ENCODE measurements at places on chromosomes 1 and 21.
A peak's percentile ranks its signal among the peaks of the same experiment; 100 is the strongest.

- DNase-seq: no peak
Observed at GRCh38 chr1:7261490-7261889, 476.2 kb downstream of the CAMTA1 start.

- no peak for DNase-seq
Observed at GRCh38 chr1:151713044-151713443, 3.6 kb downstream of the CELF3 start.

DNA sequence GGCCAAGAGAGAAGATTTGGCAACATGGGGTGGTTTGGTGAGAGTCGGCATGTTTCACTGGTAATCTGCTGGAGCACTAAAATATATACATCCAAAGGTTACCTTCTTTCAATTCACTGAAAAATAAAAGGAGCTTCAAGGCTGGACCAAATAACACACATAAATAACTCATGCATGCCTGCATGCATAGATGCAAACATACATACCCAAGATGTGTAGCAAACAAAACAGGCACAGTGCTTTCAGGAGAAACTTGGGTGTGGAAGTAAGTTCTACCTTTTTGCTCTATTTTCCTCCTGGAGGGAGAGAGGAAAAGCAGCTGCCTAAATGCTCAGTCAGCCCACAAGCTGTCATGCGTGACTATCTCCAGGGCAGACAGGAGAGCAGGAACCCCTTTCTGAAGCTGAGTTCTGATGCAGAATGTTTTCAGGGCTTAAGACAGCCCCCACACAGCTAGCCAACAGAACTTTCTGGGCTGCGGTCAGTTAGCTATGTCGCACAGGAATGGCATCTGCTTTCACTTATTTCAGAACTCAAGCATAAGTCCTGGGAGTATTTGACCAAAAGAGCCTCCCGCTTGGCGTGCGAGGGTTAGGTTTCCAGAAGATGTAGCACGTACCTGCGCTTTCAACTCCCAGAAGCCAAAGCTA is 166.2 kb downstream of the TOMM20 start:
- no peak for DNase-seq

- no peak for DNase-seq
Observed at GRCh38 chr1:170903961-170904360, 31.4 kb upstream of the MROH9 start.

DNA sequence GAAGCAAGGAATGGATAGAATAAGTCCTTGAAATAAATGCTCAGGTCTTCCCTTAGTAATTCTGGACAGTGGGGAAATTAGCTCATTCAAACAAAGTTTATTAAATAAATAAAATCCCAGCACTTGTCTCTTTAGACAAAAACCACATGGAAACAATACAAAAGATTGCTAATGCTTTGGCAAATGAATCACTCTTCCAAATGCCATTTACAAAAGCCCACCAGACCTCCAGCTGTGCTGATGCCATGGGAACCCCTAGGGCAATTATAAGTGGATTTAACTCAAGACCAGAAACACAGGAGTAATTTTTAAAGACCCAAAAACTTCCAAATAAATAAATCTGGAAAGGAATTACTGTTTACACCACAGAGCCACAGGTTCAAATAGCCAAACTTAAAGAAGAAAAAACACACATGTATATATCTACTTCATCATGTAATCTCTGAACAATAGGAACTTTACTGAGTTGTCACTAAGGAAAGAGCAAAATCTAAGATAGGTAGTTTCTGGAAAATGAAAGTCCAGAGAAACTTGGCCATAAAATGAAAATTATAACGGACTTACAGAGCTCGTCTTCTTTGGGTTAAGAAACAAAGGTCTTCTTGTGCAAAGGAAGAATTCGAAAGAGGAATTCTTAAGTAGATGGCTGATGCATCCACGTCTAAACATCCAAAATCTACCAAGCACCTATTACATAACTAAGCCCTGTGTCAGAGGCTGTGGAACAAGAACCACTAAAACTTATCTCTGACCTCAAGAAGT is 399.4 kb downstream of the SMYD3 start:
- DNase-seq: no peak

DNA sequence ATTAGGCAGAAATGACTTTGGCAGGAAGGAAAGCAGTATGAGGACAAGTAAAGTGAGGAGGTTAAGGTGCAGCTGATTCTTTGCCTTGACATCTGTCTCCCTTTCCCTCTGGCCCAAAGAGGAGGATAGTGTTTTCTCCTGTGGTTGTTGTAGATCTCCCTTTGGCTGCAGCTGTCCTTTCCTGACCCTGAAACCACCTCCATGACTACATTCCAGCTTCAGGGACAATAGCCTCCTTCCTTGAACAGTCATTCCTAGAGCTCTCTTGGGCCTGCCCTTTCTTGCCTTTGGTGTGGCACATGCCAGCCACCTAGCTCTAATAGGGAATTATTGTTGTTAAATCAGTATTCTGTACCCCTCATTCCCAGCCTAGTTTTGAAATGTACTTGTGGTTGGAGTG is 6.2 kb downstream of the ZMYM1 start:
- DNase-seq: no peak

- no peak for DNase-seq
Observed at GRCh38 chr1:30196872-30197638, 526.3 kb downstream of the MATN1 start.

GRCh38 chr1:4108331-4108730 is 208.3 kb upstream of the C1orf174 start:
- DNase-seq: no peak

- DNase-seq: no peak
Observed at GRCh38 chr1:150997949-150998348, 8.8 kb downstream of the MINDY1 start.

DNA sequence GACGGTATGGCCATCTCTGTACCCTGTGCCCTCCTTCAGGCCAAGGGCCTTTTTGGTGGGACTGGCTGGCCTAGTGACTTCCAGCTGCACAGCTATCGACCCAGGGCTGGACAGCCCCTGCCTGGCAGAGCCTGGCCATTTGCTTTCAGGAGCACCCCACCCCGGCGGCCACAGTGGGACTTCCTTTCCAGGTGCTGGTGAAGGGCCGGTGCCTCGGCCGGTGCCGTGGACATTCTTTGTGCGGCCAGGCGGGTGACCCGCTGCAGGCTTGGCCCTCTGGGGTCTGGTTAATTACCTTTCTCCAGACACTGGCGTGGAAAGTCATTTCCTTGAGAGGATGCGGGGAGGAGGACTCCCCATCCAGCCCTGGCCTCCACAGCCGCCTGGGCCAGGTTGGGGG is 50.1 kb downstream of the PRDM16 start:
- DNase-seq: no peak

- DNase-seq: peak; percentile 51
Observed at GRCh38 chr1:24928689-24929397, 1.2 kb downstream of the RUNX3 start.

DNA sequence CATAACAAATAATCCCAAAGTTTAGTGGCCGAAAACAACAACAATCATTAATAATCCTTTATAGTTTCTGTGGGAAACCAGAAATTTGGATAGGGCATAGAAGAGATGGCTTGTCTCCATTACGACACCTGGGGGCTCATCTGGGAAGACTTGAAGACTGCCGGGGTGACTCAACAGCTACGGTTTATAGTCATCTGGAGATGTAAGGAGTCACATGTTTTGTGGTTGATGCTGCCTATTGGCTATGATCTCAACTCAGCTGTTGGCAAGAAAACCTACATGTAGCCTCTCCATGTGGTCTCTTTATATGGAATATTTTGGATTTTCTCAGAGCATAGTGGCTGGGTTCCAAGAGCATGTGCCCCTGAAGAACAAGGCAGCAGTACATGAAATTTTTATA is 29.3 kb upstream of the TSPAN2 start:
- no peak for DNase-seq

DNA sequence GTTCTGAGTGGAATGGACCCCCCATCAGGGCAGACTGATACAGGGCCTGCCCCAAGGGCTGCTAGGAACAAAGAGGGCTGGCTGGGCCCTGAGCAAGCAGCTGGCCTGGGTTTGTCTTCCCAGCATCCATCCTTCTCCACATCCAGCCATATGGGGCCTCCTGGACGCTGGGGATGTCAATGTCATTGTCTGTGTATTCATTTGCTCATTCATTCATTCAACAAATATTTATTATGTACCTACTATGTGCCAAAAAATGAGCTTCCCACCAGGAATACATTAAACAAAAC is 15.6 kb upstream of the ECE1 start:
- DNase-seq: no peak

- DNase-seq: no peak
Observed at GRCh38 chr1:158067662-158068061, 74.2 kb downstream of the KIRREL1 start.

GRCh38 chr1:92486251-92487077 is at the start of gene GFI1:
Gene GFI1 (minus strand): TSS chr1:92486925. CDS start chr1:92483487, 3,438 bp downstream.
- DNase-seq: peak; percentile 65

DNA sequence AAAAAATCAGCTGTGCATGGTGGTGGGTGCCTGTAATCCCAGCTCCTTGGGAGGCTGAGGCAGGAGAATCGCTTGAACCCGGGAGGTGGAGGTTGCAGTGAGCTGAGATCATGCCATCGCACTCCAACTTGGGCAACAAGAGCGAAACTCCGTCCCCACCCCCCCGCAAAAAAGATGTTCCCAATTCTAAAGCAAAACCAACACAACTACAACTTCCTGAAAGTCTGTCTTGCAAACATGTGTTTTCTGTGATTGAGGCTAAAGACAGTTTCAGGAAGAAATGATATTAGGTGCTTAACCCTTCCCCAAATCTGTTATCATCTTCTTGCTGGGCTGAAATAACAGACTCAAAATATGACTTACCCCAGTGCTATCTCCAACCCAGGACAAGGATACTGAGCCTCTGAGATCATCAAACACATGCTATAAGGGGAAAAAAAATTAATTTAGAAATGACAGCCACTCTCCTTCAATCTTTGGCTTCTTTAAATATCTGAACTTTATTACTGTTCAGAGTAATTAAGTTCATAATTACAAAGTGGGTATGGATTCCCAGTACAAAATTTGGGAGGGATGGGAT is 28.5 kb downstream of the SORT1 start:
- DNase-seq: no peak

- no peak for DNase-seq
Observed at GRCh38 chr1:181659321-181659957, 176.1 kb downstream of the CACNA1E start.

DNA sequence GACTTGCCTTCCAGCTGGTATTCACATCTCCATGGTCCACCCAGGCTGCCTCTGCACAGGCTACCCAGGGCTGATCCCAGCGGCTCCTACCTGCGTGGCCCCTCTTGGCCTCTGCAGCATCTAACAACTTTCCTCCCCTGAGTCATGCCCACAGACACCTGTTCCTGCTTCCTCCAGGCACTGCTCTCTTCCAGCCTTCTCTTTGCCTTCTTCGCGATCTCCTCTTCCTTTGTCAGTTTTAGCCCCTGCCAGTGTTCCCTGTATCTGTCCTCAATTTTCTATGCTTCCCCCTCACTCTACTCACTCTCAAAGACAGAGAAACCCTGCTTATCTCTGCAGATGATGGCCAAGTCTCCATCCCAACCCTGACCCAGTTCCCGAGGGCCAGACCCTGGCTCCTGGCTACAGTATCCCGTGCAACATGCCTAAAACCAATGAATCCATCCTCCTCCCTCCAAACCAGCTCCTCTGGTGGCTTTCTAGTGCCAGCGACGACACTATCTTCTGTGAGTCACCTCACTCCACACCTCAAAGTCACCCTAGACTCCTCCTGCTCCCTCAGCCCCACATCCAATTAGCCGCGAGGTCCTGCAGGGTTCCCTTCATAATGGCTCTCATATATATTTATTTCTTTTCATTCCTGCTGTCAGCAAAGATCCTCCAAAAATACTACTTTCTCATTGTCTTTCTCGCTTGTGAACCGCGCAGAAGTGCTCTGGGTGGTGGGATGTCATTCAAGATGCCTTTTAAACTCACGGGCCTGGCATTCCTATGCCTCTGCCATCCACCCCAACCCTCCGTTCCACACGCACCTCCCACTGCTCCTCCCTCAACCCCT is 259.2 kb downstream of the TOMM20 start:
- DNase-seq: no peak

DNA sequence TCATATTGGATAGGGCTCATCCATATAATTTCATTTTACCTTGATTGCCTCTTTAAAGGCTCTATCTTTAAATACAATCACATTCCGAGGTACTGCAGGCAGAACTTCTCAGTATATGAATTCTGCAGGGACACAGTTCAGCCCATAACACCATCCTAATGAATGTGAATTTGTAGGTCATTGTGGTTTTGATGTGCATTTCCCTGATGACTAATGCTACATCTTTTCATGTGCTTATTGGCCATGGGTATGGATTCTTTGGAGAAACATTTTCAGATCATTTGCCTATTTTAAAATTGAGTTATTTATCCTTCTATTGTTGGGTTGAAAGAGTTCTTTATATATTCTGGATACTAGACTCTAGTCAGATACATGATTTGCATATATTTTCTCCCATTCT is 9.6 kb upstream of the RPS6KC1 start:
- no peak for DNase-seq

DNA sequence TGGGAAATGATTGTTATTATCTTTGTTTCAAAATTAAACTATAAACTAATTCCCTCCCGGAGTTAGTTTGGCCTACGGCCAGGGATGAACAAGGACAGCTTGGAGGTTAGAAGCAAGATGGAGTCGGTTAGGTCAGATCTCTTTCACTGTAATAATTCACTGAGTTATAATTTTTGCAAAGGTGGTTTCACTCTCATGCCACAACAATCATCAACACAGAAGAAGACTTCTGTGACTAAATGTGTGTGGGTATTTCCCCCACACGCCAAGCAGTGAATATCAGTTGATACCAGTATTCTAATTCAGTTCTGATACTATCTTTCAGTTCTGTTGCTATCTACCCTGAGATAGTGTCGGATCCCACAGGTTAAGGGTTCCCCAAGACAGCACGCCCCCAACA is 215.1 kb downstream of the S1PR1 start:
- DNase-seq: no peak

DNA sequence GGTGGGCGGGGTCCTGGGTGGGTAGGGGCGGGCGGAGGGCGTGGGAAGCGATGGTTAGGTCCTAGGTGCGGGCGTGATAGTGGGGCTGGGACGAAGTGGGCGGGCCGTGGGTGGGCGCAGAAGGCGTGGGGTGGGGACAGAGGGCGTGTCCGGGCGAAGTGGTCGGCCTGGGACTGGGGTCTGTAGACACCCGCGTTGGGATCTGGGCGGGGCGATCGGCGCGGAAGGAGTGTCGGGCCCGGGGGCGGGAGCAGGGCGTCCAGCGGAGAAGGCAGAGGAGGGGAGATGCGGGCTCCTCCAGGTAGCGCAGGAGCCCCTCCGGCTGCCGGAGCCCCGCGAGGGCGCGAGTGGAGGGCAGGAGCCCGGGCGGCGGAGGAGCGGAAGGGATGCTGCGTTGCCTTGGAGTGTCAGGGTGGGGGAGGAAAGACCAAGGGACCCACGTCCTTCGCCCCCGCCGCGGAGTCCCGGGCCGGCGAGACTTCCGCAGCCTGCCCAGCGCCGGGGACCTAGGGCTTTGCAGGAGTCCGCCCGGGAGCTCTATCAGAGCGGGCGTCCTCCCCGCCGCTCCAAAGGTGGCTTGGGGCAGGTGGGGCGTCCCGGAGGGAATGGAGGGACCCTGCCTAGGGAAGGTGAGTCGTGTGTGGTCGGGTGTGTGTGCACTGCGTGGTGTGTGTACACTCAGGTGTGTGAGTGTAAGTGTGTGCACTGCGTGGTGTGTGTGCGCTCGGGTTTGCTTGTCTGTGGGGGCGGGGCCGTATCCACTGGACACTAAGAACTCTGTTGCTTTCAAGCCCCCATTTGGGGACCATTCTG is 27.0 kb upstream of the PRSS38 start:
- no peak for DNase-seq
